GM23248 (cell line): ENCODE measurements at places on chromosomes 2 and 18. TPM values are rescaled to one million over a fixed set of nuclear protein-coding genes. Genes with fewer than 3 reads are reported as not detected.

DNA sequence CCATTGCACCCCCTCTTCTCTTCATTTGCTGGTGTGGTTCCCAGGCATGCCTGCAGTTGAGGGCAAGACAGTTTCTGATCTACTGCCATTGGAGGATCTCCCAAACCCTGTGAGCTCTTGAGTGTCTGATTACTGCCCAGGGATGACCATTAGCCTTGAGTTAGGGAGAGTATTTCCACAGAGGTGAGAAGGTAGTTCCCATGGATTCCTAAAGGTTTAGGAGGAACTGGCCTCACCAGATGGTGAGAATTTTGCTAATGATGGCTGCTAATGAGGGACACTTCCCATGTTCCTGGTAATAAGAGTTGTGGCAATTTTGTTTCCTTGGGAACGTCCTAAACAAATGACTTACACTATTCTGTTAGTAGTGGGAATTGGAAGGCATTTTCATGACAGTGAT lies 42.5 kb downstream of the PTPRM start:
- DNase-seq = peak; percentile 21

GRCh38 chr2:82278416-82278815 lies 1973.9 kb upstream of the LRRTM1 start:
- DNase-seq = no peak

DNA sequence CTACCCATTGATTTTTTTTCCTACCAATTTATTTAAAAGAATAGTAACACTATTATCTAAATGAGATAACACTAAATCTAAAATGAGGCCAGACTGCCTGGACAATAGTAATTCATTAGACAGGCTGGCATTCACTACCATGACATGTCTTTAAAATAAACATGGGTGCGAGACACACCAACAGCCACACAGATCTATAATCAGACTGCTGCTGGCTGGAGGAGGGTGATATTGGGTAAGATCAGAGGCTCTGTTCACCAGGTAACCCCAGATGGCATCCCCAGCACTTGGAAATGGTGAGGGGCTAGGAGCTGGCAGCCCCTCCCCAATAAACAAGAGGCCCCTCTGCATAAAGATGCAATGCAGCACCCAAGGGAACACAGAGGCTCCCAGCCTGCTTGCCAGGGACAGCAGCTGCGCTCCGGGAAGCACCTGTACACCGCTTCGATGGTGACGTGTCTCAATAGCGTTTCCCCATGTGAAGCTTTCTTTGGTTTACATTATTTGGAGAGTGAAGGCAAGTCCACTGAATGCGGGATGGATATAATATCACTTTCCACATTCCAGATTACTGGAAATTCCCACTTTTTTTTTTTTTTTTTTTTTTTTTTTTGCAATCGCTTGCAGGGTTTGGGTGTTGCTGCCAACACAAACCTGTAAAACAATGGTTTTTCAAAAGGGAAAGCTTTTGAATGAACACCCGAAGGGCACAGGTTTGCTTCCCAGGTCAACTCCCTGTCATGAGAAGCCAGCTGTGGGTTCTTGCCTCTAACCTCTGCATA lies 159.0 kb downstream of the ZNF516 start:
- no peak for DNase-seq

DNA sequence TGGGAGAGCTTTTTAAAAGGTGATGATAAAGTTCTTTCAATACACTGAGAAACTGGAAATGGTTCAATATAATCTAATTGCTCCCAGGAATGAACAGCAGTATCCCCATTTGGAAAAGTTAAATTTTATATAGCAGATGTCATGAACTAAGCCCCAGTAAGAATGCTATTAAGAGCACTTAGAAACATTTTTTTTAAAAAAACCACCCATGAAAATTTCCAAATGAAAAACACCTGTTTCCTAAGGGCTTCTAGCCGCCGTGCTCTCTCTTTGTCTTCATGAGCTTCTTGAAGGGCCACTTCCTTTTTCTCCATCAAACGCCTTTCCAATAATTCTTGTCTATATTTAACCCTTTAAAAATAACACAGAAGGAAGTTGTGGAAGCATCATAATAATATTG lies 77.0 kb downstream of the UPP2 start:
- DNase-seq = no peak

- DNase-seq = no peak
These were observed 247.6 kb downstream of the CDCA7 start for GRCh38 chr2:173602153-173602795.

DNA sequence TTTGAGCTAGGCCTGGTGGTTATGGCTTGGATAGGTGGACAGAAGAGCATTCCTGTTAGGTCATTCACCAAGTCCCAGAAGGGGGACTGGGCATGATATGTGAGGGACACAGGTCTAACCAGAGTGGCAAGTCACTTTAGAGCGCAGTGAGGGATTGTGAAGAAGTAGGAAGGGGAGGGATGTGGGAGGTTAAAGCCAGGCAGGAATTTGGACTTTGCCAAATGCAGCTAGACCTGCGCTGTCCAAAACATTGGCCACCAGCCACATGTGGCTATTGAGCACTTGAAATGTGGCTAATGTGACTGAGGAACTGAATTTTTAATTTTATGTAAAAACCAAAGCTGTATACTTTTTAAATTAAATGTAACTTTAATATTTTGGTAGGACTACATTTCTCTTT lies 23.7 kb downstream of the GCKR start:
- DNase-seq = no peak

- no peak for DNase-seq
These were observed 33.2 kb downstream of the SMARCAL1 start for GRCh38 chr2:216445501-216445900.

DNA sequence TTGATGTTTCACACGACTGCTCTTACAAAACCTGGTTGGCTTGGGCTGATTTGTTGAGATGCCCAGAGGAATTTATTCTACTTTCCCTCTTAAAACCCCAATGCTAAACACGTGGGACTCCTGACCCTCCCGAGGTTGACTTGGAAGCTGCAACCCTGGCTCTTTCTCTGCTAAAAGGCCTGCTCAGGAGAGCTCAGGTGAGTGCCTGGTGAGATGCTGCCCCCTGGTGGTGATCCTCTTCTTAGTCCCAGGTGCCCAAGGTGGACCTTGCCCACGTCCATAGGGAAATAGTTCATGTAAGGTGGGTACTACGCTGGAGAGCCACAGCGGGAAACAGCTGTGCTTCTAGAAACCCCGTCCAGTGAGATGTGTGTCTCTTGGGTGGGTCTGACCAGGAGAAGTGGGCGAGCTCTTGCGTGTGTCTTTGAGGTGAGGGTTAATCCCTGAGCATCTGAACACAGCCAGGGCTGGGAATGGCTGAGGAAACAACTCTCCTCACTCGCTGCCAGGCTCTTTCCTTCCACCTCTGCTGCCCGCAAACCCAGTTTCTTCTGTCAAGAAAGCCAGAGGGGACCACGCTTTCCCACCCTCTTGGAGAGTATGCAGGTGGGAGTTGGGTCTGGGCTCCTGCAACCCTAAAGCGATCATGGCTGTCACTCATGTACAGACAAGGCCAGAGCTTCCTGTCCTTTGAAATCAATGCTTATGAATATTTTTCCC lies 25.5 kb upstream of the PXDN start:
- peak; percentile 57 for DNase-seq

GRCh38 chr2:144511937-144512336 lies 8.0 kb downstream of the ZEB2 start:
- no peak for DNase-seq

GRCh38 chr2:187900021-187900420 lies 345.8 kb upstream of the TFPI start:
- DNase-seq = peak; percentile 53

- DNase-seq = no peak
These were observed 27.8 kb downstream of the NXPH2 start for GRCh38 chr2:138752197-138752956.

DNA sequence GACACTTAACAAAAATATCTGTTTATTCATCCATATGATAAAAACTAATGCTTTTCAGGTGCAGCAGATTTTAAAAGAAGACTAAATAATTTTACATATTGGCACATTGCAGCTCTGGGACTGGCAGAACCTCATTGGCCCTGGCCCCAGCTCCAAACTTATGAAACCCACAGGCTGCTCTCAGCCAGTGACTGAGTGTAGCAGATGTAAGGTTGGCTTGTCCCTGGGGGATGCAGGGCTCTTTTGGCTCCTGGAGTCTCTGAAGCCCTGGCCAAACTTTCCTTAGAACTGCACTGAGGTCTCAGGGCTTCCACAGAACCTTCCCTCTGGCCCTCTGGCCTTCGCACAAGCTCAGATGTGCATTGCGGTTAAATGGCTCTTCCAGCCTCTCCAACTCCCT lies 725.0 kb upstream of the SOX11 start:
- no peak for DNase-seq

GRCh38 chr2:223589901-223590300 lies 12.3 kb downstream of the SCG2 start:
- no peak for DNase-seq

GRCh38 chr2:120539937-120540718 lies 194.2 kb downstream of the INHBB start:
- DNase-seq = peak; percentile 100

DNA sequence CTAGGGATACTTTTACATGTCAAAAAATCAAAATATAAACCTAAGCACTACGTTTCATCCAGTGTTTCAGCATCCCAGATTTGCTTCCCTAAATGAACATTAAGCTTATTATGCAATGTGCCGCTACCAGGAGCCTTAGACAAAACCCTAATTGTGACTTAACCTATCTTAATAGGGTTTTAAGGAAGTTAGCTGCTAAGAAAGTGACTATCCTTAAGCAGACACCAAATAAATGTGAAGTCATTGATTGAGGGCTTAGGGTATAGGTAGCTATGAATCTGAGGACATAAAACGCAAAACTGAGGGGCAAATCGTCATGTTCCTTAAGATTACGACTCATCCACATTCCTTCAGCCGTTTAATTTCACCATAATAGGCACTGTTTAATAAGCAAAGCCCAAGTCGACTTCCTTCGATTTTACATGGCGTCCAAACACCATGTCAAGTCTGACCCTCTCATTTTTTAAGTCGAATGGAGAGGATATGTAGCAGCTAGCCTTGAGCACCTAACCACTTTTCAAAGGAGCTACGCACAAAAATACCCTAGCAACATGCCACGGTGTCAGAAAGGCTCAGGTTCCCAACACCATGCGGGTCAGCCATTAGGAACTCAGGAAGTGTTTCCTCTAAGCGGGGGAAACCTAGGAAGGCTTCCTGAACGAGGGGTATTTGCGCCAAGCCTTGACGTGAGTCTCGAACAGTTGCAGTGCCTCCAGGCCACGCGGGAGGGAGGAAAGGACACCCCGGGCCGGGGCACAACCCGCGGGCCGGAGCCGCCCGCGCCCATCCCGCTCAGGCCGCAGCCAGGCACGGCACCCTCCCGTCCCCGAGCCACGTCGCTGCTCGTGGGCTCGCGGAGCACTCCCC lies 1.0 kb downstream of the HDLBP start:
- peak; percentile 76 for DNase-seq

- no peak for DNase-seq
These were observed 252.9 kb downstream of the CLIP4 start for GRCh38 chr2:29367986-29368658.

DNA sequence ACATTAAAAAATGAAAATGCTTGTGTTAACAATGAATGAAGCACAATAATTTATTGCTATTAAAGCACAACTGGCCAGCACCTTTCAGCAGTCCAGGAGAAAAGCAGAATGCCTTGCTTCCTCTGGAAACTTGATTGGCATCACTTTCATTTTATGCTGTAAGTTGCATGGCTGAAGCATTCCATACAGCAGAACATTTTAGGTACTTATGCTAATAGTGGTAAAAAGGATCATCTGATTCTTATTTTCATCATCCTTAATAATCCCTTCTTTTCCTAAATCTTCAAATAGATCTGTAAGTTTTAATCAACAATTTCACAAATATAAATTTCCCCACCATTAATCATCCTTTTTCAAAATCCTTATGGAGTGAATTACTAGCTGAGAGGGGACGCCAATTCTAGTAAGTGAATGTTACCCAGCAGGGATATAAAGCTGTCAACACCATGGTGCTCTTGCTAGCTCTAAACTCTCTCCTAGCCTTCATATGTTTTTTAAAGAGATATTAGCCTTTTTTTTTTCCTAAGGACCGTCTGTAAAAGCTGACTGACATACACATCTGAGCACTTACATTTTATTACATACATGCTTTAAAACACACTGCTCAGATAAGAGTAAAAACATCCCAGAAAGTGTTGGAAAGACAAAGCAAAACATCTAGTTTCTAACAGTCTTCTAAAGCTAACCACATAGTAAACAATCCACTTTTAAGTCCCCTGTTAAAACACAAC lies 5.3 kb downstream of the SATB2 start:
- peak; percentile 59 for DNase-seq

GRCh38 chr2:36172824-36173223 lies 182.8 kb upstream of the CRIM1 start:
- DNase-seq = no peak

DNA sequence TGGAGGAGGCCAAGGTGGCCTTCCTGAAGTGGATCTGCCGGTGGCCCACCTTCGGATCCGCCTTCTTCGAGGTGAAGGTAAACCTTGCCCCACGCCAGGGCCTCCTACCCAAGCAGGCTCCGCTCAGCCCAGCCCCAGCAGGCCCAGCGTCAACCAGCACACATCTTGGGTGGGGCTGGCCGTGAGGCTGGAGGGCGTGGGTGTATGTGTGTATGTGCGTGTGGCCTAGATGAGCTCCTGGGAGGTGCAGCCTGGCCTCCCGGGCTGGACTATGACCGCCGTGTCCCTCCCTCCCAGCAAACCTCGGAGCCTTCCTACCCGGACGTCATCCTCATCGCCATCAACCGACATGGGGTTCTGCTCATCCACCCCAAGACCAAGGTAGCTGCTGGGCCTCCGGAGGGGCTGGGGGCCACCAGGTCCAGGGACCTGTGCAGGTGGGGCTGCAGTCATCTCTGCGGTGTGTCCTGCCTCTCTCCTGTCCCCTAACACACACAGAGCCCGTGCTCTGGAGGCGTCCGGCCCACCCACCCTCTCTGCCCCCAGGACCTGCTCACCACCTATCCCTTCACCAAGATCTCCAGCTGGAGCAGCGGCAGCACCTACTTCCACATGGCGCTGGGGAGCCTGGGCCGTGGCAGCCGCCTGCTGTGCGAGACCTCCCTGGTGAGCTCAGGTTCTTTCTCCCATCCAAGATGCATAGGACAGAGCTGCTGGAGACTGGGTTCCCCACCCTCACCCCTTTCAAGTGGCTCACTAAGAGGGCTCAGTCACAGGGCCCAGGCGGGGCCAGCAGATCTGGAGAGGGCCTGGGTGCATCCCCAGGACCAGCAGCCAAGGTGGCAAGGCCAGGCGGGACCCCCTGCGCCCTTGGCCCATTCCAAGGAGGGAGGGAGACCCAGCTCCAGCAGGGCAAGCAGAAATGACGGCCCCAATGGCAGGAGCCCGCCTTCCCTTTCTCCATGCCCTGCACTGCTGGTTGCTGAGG lies 9.4 kb upstream of the GPR17 start:
- no peak for DNase-seq

The SIX3 gene
- not detected in 2 replicates for polyA plus RNA-seq

The VRK2 gene
- 21.7 and 24.2 TPM in 2 replicates for polyA plus RNA-seq

The SRSF7 gene
- 156 TPM in 2 replicates for polyA plus RNA-seq

The GCG gene
- polyA plus RNA-seq = not detected in 2 replicates

The CCDC102B gene
- polyA plus RNA-seq = 0.56 and 1.7 TPM in 2 replicates

The KCMF1 gene
- 52.5 and 54.3 TPM in 2 replicates for polyA plus RNA-seq

The SPR gene
- polyA plus RNA-seq = 17.1 and 19.6 TPM in 2 replicates

The TRABD2A gene
- 3.4 and 3.8 TPM in 2 replicates for polyA plus RNA-seq

The ZSCAN30 gene
- 10.3 and 13.7 TPM in 2 replicates for polyA plus RNA-seq

The PLGLB2 gene
- 0.51 and 0.93 TPM in 2 replicates for polyA plus RNA-seq

The KIF1A gene
- polyA plus RNA-seq = 0.05 and 0.22 TPM in 2 replicates
